Left cardiac atrium (tissue), 4 donors: ENCODE measurements at places on chromosomes 6 and 20. TPM values are rescaled to one million over a fixed set of nuclear protein-coding genes. Genes with fewer than 3 reads are reported as not detected.

Gene TLDC2
- 0.18 TPM for total RNA-seq

Gene IL17A
- total RNA-seq = not detected

Gene PRL
- not detected for total RNA-seq

Gene BPIFB1
- not detected for total RNA-seq

Gene GABRR1
- total RNA-seq = not detected

Gene MRS2
- 32.8 TPM for total RNA-seq

Gene TMEM74B
- total RNA-seq = 6.5 TPM

Gene ZNF391
- 2.6 TPM for total RNA-seq

Gene SEMG1
- total RNA-seq = not detected

Gene RCAN2
- 112 TPM for total RNA-seq

Gene OXT
- 0.65 TPM for total RNA-seq

Gene CDC5L
- total RNA-seq = 17.8 TPM

Gene PKIG
- 182 TPM for total RNA-seq

Gene SRSF6
- total RNA-seq = 58.8 TPM

Gene GSTA4
- total RNA-seq = 12.1 TPM

Gene BMP5
- 4.6 TPM for total RNA-seq

Gene PGC
- total RNA-seq = not detected

Gene BCKDHB
- 15.6 TPM for total RNA-seq

Gene MAD2L1BP
- 32.3 TPM for total RNA-seq

Gene SRMS
- not detected for total RNA-seq

Gene MAPK13
- 1.9 TPM for total RNA-seq

Gene CASS4
- total RNA-seq = 0.80 TPM

Gene MUCL3
- not detected for total RNA-seq

Gene BRPF3
- 23.7 TPM for total RNA-seq

Gene CD93
- 102 TPM for total RNA-seq

Gene ID4
- total RNA-seq = 44.0 TPM

Gene VGLL2
- 1.7 TPM for total RNA-seq

Gene RBM12
- total RNA-seq = 62.7 TPM

Gene PRR3
- total RNA-seq = 5.4 TPM

Gene LIN28B
- not detected for total RNA-seq

Gene BTNL2
- not detected for total RNA-seq

Gene PARD6B
- total RNA-seq = 3.2 TPM

Gene THBD
- total RNA-seq = 20.6 TPM

Gene TOX2
- total RNA-seq = 1.6 TPM

Gene PACRG
- 4.5 TPM for total RNA-seq

Gene SLC2A4RG
- total RNA-seq = 47.9 TPM

Gene PRR18
- total RNA-seq = 0.65 TPM

Gene SLC17A1
- total RNA-seq = not detected

Gene ETV7
- 0.63 TPM for total RNA-seq

Gene RBM38
- 78.6 TPM for total RNA-seq

Gene EGFL8
- 7.1 TPM for total RNA-seq

Gene COL9A3
- total RNA-seq = 4.7 TPM

Gene WFDC12
- not detected for total RNA-seq

Gene CLPSL1
- not detected for total RNA-seq

Gene KCNQ2
- total RNA-seq = 0.91 TPM

Gene PACSIN1
- total RNA-seq = 3.4 TPM

Gene OR2H2
- total RNA-seq = not detected

Gene LGSN
- total RNA-seq = not detected

Gene RBL1
- total RNA-seq = 6.0 TPM

Gene WFDC5
- total RNA-seq = not detected

Gene SMOC2
- total RNA-seq = 12.0 TPM
